ENCODE measurements at places on chromosomes 5 and 9. TPM values are rescaled to one million over a fixed set of nuclear protein-coding genes. Genes with fewer than 3 reads are reported as not detected.
A peak's percentile ranks its signal among the peaks of the same experiment; 100 is the strongest.

The CMBL gene
- total RNA-seq = 33.2 TPM

DNA sequence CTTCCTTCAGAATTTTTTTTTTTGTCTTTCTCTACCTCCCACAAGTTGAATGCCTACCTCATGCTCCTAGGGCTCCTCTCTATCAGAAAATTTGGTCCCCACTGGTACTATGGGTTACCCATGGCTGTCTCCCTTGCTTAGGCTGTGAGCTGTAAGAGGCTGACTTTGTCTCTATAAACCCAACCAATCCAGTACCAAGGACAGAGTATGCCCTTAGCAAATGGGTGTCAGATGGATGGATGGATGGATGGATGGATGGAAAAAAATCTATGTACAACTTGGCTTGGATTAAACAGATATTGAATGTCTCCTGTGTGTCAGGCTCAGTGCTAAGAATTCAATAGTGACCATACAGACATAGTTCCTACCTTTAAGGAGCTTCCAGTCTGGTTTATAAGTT lies 398.2 kb upstream of the TRPC7 start:
- no peak for DNase-seq
- H3K4me1 ChIP-seq = peaks cover 13% of the 10 kb centered on the region

GRCh38 chr5:39014561-39014960 lies 59.6 kb downstream of the RICTOR start:
- peak; percentile 71 for DNase-seq
- peak overlapping the region; percentile 89 for H3K27ac ChIP-seq
- peaks cover 59% of the 10 kb centered on the region for H3K4me1 ChIP-seq
- no peaks in the 10 kb centered on the region for H3K27me3 ChIP-seq
- peaks cover 43% of the 10 kb centered on the region for H3K36me3 ChIP-seq

The TERT gene
- total RNA-seq = 2,426 TPM

DNA sequence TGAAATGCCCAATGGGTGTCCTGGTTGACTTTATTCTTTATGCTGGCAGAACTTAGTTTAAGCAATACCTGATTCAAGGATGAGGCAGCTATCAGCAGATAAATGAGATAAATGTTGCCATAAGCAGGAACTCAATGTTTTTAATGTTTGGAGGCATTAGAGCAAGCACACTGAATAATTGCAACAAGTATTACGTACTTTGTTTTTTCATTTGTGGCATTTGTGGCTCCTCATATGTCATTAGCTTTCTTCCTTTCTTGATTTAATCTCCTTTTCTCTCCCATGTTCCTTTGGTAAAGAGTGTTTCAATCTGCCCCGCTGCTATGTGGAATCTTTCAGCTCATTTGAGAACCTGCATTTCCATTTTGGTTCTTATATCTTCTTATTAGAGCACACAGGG lies 6.4 kb upstream of the NR3C1 start:
- H3K36me3 ChIP-seq = no peaks in the 10 kb centered on the region
- H3K27me3 ChIP-seq = peaks cover 2% of the 10 kb centered on the region
- H3K4me1 ChIP-seq = peaks cover 62% of the 10 kb centered on the region
- H3K27ac ChIP-seq = no peak overlapping the region
- H3K4me3 ChIP-seq = no peak overlapping the region
- no peak for DNase-seq

GRCh38 chr5:131996210-131997025 lies 15.0 kb downstream of the ACSL6 start:
- no peak for DNase-seq
- H3K4me3 ChIP-seq = no peak overlapping the region
- no peak overlapping the region for H3K27ac ChIP-seq
- no peaks in the 10 kb centered on the region for H3K36me3 ChIP-seq
- H3K4me1 ChIP-seq = peaks cover 5% of the 10 kb centered on the region

- peaks cover 5% of the 10 kb centered on the region for H3K4me1 ChIP-seq
- no peak overlapping the region for H3K27ac ChIP-seq
- H3K36me3 ChIP-seq = no peaks in the 10 kb centered on the region
Measured at GRCh38 chr5:143426437-143426991, 23.0 kb upstream of the NR3C1 start.

- H3K36me3 ChIP-seq = no peaks in the 10 kb centered on the region
- no peaks in the 10 kb centered on the region for H3K27me3 ChIP-seq
- no peak for DNase-seq
- H3K27ac ChIP-seq = no peak overlapping the region
Measured at GRCh38 chr5:111859031-111859430, 102.0 kb upstream of the NREP start.

- no peaks in the 10 kb centered on the region for H3K4me1 ChIP-seq
- H3K27ac ChIP-seq = no peak overlapping the region
- peaks cover 8% of the 10 kb centered on the region for H3K27me3 ChIP-seq
Measured at GRCh38 chr9:107794259-107794658, 304.7 kb upstream of the KLF4 start.

DNA sequence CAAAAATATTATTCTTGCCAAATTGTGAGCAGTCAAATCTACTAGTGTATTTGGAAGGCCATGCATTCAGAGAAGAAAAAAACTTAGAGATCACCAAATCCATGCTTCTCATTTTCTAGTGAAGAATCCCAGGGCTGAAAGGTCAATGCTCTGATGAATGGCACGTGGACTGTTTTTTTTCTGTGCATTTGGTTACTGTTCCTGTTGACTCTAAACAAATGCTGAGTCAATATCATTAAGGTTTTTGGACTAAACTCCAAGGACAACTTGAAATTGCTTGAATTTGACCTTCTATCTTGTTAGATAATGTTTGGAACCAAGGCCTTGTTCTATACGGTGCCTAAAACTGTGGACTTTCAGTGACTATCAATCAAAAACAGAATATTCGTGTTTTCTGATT lies 142.2 kb downstream of the OSTF1 start:
- H3K27me3 ChIP-seq = peaks cover 2% of the 10 kb centered on the region
- no peak overlapping the region for H3K4me3 ChIP-seq
- H3K4me1 ChIP-seq = peaks cover 11% of the 10 kb centered on the region
- H3K36me3 ChIP-seq = no peaks in the 10 kb centered on the region
- H3K27ac ChIP-seq = no peak overlapping the region
- DNase-seq = no peak

- no peaks in the 10 kb centered on the region for H3K27me3 ChIP-seq
- H3K4me3 ChIP-seq = no peak overlapping the region
- H3K27ac ChIP-seq = no peak overlapping the region
- H3K4me1 ChIP-seq = no peaks in the 10 kb centered on the region
- DNase-seq = no peak
Measured at GRCh38 chr5:7436521-7436920, 40.6 kb downstream of the ADCY2 start.

DNA sequence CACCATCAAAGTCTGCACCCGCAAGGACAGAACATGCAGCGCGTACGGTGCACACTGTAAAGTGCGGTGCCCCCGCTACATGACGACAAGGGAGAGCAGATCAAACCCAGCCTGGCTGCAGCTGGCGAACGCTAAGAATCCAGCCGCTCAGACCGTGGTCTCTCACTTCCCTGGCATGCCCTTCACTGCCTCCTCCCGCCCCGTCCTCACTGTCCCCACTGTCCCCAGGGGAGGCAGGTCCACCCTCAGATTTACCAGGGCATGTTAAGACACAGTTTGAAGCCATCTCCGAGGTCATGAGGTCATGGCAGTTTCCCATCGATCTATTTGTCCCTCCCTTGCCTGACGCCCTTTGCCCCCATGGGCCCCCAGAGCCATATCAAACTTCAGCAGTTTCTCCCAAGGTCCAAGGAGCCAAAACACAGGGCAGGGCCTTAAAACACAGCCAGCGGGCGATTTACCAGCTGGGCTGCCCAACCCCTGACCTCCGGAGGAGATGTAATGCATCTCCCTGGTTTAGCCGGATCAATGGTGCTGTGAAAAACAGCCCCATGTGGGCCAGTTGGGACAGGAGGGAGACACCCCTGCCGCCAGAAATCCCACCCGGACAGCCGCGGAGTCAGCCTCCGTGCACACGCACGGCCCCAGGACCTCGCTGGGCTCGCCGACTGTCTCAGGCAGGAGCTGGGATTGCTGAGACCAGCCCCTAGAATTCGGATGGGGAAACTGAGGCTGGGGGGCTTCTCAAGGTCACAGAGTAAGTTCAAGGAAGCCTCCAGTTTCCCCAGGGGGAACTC lies 52.3 kb upstream of the FUBP3 start:
- H3K4me1 ChIP-seq = no peaks in the 10 kb centered on the region
- peaks cover 31% of the 10 kb centered on the region for H3K27me3 ChIP-seq
- DNase-seq = no peak
- no peaks in the 10 kb centered on the region for H3K36me3 ChIP-seq
- no peak overlapping the region for H3K4me3 ChIP-seq

DNA sequence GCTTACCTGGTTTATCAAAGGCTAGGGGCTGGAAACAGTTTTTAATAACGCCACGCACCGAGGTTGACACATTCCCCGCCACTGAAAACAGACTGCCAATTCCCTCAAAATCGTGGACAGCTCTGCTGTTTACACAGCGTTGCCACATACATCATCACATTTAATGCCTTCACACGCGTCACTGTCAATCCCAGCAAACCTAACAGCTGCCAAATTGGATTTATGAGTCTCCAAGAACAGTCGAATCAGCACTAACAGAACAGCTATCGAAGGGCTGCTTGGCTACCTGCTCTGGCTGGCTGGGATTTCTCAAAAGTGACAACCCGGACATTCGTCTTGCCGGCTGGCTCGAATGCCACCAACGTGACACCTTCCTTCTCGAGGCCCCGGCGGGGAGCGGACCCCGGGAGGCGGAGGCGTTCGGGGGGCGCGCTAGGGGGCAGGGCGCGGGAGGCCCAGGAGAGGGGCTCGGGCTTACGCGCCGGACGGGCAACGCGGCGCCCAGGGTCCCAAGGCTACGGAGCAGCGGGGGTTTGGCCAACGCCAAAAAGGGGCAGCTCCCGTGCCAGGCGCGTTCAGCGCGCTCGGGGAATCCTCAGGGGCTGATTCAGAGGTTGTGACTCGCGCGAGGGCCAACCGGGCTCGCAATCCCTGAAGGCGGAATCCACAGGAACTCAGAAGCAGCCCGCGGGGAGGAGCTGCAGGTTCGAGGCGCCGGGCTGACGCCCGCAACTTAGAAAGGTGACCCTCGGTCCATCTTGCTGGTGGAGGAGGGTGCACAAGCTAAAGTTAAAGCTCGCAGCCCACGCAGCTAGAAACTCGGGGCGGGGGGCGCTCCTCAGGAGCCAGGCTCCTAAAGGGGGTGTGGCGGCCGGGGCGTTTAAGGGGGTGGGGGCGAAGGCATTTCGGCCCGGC lies 1.2 kb downstream of the CDC14B start:
- H3K36me3 ChIP-seq = no peaks in the 10 kb centered on the region
- peak; percentile 46 for DNase-seq
- no peaks in the 10 kb centered on the region for H3K27me3 ChIP-seq
- H3K4me1 ChIP-seq = peaks cover 60% of the 10 kb centered on the region

- no peak overlapping the region for H3K27ac ChIP-seq
- peaks cover 8% of the 10 kb centered on the region for H3K4me1 ChIP-seq
- H3K36me3 ChIP-seq = no peaks in the 10 kb centered on the region
- peaks cover 8% of the 10 kb centered on the region for H3K27me3 ChIP-seq
- DNase-seq = peak; percentile 39
- H3K4me3 ChIP-seq = no peak overlapping the region
Measured at GRCh38 chr9:128409978-128410377, 10.7 kb upstream of the CERCAM start.

GRCh38 chr5:32420506-32420905 lies 24.0 kb downstream of the ZFR start:
- peaks cover 41% of the 10 kb centered on the region for H3K4me1 ChIP-seq
- H3K36me3 ChIP-seq = peaks cover 23% of the 10 kb centered on the region
- H3K4me3 ChIP-seq = peak overlapping the region; percentile 57
- H3K27ac ChIP-seq = peak overlapping the region; percentile 60
- peak; percentile 44 for DNase-seq
- no peaks in the 10 kb centered on the region for H3K27me3 ChIP-seq

The HK3 gene
- not detected for total RNA-seq

DNA sequence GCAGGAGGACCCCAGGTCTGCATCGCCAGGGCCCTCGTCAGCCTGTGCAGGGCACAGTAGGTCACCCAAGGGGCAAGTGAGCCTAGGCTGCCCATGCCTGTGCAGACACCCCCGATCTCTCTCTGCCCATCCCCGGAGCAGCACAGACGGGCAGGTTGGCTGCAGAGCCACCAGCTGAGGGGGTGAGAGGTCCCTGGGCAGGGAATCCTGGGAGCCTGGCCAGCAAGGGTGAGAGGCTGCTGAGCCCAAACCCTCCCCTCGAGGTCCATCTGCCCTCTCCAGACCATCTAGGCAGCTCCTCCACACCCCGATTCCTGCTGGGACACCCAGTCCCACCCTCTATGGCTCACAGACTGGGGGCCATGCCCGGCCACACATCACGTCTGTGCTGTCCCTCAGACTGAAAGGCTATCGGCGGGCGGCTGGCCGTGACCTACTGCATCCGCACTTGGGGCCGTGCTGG lies 2.8 kb upstream of the DPP7 start:
- no peak overlapping the region for H3K4me3 ChIP-seq
- H3K36me3 ChIP-seq = no peaks in the 10 kb centered on the region
- H3K27me3 ChIP-seq = no peaks in the 10 kb centered on the region
- no peak overlapping the region for H3K27ac ChIP-seq

The PCDHGA10 gene
- total RNA-seq = 1.3 TPM

The CRB2 gene
- not detected for total RNA-seq

DNA sequence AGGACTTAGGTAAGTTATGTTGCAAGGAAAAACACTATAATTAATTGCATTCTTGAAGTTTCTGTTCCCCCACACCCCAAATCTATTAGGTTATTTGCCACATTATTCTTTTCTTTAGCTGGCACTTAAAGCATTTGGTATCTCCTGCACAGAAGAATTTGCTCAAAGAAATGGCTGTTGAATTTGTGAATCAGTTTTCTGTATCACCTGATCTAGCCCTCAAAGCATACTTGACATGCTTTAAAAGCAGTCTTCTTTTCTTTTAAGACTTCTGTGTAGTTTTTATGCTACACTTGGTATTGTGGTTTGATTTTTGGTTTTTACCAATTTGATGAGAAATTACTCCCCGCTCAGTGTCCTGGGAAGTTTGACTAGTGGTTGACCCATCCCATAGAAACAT lies 69.1 kb downstream of the RIC1 start:
- peaks cover 48% of the 10 kb centered on the region for H3K4me1 ChIP-seq
- peaks cover 46% of the 10 kb centered on the region for H3K36me3 ChIP-seq
- peaks cover 2% of the 10 kb centered on the region for H3K27me3 ChIP-seq
- H3K4me3 ChIP-seq = no peak overlapping the region
- H3K27ac ChIP-seq = no peak overlapping the region

The ITK gene
- total RNA-seq = not detected

GRCh38 chr9:19720377-19720776 lies 68.5 kb downstream of the SLC24A2 start:
- no peak overlapping the region for H3K4me3 ChIP-seq
- H3K27me3 ChIP-seq = no peaks in the 10 kb centered on the region
- no peak overlapping the region for H3K27ac ChIP-seq
- no peaks in the 10 kb centered on the region for H3K36me3 ChIP-seq

Measured in HFFc6 (cell line).